ENCODE measurements at places on chromosomes 6 and 20. TPM values are rescaled to one million over a fixed set of nuclear protein-coding genes. Genes with fewer than 3 reads are reported as not detected.

RBPJL gene
- polyA plus RNA-seq: not detected

LY6G6D gene
- not detected for polyA plus RNA-seq

TMC2 gene
- 0.32 TPM for polyA plus RNA-seq

CD93 gene
- polyA plus RNA-seq: 43.3 TPM

SPATS1 gene
- polyA plus RNA-seq: not detected

PTPRT gene
- polyA plus RNA-seq: 1.0 TPM

DEFB121 gene
- polyA plus RNA-seq: not detected

TRIM15 gene
- polyA plus RNA-seq: 0.09 TPM

KCNS1 gene
- 0.65 TPM for polyA plus RNA-seq

RRAGD gene
- polyA plus RNA-seq: 26.4 TPM
